CD8-positive, alpha-beta memory T cell (primary cell): ENCODE measurements at places on chromosomes 3 and 15. TPM values are rescaled to one million over a fixed set of nuclear protein-coding genes. Genes with fewer than 3 reads are reported as not detected.

CIB1 gene
- total RNA-seq, result 162 TPM

- no peak for DNase-seq
Observed at GRCh38 chr3:185504636-185505035, 5.8 kb upstream of the TMEM41A start.

- no peak for DNase-seq
Observed at GRCh38 chr3:58580826-58581327, 3.7 kb upstream of the FAM107A start.

GRCh38 chr3:102450976-102451375, 16.2 kb downstream of the ZPLD1 start:
- no peak for DNase-seq

DNA sequence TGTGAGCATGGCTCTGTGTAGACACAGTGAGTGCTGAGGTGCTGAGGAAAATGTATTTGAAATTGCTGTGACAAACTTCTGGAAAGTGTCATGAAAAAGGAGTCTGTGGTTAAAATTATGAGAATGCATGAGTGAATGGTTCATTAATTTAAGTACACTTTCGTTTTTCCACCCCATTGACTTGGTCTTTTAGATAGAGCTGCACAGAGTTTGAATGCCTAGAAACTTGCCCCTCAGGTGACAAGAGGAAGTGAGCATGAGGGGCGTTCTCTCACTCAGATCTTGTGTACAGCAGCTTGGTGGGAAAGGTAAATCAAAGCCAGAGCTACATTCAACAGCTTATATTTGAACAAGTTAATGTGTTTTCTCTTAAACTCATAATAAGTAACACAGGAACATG, 296.8 kb downstream of the WDR72 start:
- no peak for DNase-seq

GRCh38 chr15:44999105-44999504, 23.9 kb upstream of the SORD start:
- DNase-seq, result no peak
